ENCODE measurements at places on chromosomes 5 and 9.

- no peak for DNase-seq
Measured at GRCh38 chr9:784202-784601, 57.3 kb upstream of the DMRT1 start.

DNA sequence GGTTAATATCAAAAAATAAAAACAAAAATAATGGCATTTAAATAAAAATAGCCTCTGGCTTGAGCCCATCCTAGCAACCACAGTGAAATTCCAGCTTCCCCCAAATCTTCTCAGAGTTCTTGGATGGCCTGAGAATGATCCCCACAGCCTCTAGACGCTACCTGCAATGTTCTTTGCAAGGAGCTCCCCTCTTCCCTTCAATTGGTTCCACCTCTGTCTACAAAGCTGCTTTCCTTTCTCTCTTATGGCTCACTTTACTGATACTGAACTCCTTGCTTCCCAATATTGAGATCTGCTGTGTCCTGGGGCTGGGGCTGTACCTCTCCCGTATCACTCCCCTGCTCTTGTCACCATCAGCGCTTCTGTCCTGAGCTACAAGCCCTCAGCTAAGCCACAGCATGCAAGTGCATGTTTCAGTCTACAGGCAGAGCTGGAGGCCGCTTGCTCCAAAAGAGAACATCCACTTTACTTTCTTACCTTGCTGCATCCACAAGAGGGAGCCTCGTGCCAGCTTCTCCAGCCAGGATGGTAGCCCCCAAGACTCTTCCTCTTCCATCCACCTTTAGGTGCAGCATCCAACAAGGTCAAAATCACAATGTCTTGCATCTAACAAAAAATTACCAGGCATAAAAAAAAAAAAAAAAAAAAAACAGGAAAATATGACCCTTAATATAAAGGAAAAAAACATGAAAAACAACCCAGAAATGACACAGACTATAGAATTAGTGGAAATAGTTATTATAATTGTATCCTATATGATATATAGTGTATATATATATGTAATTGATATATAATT, 57.4 kb upstream of the PRSS3 start:
- no peak for DNase-seq

DNA sequence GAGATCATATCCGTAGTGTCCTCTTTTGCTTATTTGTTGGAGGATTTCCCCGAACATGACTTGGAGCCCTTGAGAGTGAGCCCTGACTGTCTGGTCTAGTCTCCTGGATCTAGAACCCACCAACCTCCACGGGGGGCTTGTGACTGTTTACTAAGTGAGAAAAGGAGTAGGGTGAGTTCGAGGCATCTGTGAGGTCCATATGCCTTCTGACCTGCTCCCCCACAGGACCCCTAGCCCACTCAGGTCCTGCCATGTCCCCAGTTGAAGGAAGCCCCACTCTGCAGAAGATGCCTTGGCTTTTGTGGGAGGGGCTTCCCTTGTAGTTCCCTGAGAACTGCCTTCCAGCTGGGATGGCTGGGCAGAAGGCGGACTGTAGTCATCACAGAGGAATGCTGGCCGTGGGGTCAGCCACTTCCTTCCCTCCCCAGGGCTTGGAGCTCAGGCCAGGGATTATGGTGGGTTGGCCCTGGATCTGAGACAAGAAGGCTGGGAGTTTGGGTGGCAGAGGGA, 7.0 kb upstream of the IRF1 start:
- DNase-seq, result no peak

GRCh38 chr5:138737494-138738265, 15.5 kb upstream of the CTNNA1 start:
- no peak for DNase-seq

- no peak for DNase-seq
Measured at GRCh38 chr5:124725040-124725434, 21.4 kb downstream of the ZNF608 start.

DNA sequence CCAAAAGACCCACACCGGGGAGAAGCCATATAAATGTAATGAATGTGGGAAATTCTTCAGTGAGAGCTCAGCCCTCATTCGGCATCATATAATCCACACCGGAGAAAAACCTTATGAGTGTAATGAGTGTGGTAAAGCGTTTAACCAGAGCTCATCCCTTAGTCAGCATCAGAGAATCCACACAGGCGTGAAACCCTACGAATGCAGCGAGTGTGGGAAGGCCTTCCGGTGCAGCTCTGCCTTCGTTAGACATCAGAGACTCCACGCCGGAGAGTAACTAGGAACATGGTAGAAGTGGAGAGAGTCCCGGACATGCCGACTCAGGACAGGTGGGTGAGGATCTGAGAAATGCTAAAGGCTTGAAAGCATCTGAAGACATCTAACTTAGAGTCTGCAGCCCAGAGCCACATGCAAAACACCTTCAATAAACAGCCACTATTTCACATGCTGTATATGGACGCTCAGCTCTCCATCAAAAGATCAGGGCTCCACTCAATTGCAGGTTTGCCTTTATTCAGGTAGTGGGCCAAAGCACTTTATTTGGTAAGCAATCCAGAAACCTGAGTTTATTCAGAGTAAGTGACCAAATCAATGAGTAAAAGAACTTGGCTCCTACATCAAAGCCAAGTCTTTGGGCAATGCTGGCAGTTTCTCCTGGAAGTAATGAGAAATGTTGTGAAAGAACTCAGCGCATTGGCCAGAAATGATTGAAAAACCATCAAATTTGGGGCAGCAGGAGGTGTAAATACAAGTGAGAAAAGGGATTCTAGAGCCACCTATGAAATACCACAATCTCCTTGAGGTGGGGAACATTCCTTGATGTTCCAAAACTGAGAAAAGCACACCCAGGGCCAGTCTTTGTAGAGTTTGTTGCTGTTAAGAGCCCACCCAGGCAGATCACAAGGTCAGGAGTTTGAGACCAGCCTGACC, 6.0 kb downstream of the RPL12 start:
- no peak for DNase-seq

DNA sequence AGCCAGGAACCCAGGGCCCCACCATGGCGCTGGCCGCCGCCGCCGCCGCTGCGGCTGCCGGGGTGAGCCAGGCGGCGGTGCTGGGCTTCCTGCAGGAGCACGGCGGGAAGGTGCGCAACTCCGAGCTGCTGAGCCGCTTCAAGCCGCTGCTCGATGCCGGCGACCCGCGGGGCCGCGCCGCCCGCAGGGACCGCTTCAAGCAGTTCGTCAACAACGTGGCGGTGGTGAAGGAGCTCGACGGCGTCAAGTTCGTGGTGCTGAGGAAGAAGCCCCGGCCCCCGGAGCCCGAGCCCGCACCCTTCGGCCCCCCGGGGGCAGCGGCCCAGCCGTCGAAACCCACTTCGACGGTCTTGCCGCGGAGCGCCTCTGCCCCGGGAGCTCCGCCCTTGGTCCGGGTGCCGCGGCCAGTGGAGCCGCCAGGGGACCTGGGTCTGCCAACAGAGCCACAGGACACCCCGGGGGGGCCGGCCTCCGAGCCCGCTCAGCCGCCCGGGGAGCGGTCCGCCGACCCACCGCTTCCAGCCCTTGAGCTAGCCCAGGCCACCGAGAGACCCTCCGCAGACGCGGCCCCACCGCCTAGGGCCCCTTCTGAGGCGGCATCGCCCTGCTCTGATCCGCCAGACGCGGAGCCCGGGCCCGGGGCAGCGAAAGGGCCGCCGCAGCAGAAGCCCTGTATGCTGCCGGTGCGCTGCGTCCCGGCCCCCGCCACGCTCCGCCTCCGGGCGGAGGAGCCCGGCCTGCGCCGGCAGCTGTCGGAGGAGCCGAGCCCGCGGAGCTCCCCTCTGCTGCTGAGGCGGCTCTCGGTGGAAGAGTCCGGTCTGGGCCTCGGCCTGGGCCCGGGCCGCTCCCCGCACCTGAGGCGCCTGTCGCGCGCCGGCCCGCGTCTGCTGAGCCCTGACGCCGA, 749 bp downstream of the SOWAHA start:
- no peak for DNase-seq

- no peak for DNase-seq
Measured at GRCh38 chr9:107358986-107359385, 75.9 kb downstream of the RAD23B start.

DNA sequence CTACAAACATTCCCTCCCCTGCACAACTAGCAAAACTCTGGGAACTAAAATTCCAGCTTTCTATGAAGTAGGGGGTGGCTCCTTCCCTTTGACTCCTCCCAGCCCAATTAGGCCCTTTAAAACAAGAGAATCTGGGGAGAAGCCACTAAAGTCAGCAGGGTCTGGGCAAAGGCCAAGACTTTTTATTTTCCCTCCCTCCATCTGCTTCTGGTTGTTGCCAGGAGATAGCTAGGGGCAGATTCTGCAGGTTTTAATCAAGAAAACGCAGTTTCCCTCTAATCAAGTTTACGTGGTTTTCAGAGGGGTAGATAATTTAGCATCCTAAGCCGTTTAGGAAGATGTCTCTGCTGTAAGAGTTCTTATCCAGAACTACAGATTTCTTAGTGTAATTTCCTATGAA, 114.5 kb upstream of the CDH6 start:
- DNase-seq, result no peak

DNA sequence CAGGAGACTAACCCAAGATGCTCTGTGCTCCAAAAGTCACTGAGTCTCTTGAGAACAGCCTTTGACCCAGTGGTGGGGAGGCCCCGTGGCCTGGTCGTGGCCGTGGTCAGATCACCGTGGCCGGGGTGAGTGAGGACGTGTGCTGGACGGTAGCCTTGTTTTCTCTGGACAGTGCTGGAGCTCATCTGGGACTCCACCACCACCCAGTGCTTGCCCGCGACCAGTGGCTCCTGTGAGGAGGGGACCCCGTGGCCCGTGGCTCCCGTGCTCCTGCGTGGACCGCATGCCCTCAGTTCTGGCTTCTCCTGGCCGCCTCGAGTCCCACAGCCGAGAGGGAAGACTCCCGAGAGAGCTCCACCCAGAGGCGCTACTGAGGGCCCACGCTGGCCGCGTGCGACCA, 15.9 kb upstream of the NOTCH1 start:
- DNase-seq, result no peak

- DNase-seq, result no peak
Measured at GRCh38 chr9:16825331-16825725, 45.1 kb downstream of the BNC2 start.

DNA sequence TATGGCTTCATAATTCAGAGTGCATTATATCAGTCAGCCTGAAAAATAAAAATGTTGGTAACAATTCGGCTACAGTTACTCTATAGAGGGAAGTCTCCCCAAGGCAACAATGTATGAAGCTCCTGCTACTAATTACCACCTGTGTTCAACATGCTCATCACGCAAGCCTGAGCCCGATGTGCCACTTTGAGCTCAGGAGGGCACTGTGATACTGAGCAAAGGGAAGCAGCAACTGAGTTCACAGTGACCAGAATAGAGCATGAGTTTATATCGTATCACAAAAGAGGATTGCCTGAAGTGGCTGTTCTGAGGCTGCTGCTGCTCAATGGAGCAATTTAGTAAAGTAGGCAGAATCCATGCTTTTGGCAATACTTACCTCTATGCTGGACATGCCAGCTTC, 202.0 kb upstream of the HAPLN1 start:
- no peak for DNase-seq

- DNase-seq, result no peak
Measured at GRCh38 chr5:146644831-146645230, 128.8 kb upstream of the GPR151 start.

DNA sequence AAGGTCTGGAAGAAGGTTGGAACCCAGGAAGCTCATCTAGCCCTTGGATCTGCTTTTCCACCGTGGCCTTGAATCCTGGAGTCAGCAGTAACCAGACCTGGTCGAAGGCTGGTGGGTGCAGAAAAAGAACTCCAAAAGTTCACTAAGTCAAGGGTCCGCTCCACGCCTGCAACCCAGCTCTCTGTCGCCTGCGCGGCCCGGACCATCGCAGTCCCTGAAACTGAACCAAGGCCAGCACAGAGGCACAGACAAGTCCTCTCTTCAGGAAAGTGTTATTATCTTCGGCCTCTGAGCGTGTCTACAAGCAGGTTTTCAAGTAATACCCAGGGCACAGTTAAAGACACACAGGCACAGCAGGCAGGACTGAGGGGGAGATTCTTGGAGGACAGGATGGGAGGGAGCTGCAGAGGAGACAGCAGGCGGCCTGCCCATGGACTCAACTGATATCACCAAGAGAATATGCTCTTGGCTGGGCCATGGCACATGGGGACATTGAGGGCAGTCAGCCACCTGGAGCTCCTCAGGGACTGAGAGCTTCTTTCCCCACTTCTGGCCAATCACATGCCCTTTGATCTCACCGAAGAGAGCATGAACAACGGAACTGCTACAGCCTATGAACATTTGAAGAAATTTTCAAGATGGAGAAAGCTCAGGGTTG, 45.8 kb upstream of the SEMA4D start:
- DNase-seq, result no peak
